ENCODE measurements at places on chromosomes 5 and 9.

GRCh38 chr5:114377946-114378345 lies 16.1 kb downstream of the KCNN2 start:
- no peak for DNase-seq

GRCh38 chr5:123708074-123708806 lies 196.3 kb downstream of the CSNK1G3 start:
- no peak for DNase-seq

DNA sequence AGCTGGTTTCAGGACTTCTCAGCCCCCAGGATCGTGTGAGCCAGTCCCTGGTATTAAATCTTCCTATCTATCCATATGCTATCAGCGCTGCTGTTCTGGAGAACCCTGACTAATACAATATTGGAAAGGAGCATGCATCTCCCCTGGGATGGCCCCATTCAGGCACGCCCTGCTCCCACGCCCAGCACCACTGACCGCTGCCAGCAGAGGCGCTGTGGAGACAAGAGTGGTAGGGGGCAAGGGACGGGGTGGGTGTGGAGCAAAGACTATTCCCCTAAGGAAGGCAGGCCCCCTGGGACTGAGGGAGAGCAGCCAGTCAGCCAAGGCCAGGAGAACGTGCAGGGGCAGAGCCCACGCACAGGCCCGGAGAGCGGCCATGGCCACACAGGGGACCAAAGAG lies 116.0 kb downstream of the VAV2 start:
- no peak for DNase-seq

GRCh38 chr5:135246605-135246922 lies 152.5 kb downstream of the MACROH2A1 start:
- no peak for DNase-seq

DNA sequence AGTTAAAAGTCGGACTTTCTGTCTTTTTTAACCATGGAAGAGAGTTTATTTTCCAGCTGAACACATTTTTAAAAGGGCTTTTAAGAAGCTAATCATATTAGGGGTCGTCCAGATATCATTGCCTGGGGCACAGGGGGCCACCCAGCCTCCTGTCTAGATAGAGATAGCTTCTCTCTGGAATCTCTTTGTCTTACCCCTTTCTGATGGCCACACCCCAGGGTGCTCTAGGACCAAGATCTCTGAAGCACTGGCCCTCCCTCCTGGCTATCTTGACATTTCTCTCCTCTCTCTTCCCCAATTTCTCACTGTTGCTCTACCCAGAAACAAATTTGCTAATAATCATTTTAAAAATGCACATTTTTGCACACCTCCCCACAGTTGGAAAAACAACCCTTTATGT lies 204.4 kb downstream of the NXNL2 start:
- no peak for DNase-seq

Data from stimulated activated CD4-positive, alpha-beta T cell treated with anti-CD3 and anti-CD28 coated beads, Interleukin-12 subunit alpha, Interleukin-12 subunit beta, amount 100 ng/mL, for 24 hours (primary cell).